D341Med (cell line): ENCODE measurements at places on chromosomes 7 and 10.
A peak's percentile ranks its signal among the peaks of the same experiment; 100 is the strongest.

DNA sequence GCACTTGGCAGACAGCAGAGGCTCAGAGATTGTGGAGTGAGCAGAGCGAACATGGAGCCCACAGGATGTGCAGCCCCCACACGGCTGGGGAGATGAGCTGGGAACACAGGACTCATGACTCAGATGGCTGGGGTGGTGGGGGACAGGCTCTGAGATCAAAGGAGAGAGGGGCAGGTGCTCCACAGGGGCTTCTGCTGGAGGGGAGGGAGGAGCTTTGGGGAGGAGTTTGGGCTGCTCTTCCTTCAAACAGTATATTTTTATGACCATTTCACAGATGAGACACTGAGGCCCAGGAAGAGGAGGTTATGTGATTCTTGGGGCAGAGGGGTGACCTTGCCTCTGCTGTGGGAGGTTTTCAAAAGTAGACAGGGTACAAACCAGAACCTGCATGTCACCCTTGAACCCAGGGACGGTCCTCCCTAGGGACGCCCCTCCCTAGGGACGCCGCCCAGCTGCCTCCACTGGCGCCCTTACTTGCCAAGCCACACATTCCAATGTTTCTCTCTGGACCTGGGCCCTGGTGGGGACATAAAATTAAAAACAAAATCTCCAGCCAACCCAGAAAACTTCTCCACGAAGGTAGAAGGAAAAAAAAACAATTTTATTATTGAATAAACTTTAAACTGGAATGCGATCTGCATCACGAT lies 981 bp upstream of the CRYGN start:
- DNase-seq: no peak

DNA sequence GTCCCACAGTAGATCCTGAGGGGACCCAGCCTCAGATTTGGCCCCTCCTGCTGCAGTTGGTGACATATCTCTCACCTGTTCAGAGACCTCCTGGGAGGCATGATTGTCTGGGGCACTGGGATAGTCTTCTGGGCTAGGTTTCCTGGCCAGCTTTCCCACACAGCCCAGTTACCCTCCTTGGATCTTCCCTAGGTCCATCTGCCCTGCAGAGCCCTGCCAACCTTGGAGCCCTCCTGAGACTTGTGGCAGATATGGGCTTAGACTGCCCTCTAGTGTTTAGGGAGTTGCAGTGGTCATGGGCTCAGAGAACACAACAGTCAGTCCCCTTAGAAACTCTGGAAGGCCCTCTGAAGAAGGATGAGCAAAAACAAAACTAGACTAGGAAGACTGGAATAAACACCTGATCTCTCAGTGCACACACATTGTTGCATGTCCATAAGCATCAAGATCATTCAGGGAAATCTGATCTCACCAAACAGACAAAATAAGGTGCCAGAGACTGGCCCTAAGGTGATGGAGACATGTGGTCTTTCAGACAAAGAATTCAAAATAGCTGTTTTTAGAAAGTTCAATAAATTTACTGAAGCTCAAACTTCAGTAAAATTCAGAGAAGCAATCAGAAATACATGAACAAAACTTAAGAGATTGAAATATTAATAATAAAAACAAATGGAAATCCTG lies 324.6 kb downstream of the ATRNL1 start:
- peak; percentile 11 for DNase-seq

- DNase-seq: no peak
Observed at GRCh38 chr7:54643064-54643463, 100.9 kb downstream of the VSTM2A start.

GRCh38 chr10:12656518-12657142 lies 307.3 kb downstream of the CAMK1D start:
- peak; percentile 53 for DNase-seq

GRCh38 chr7:140521421-140521820 lies 42.1 kb upstream of the MKRN1 start:
- DNase-seq: no peak

DNA sequence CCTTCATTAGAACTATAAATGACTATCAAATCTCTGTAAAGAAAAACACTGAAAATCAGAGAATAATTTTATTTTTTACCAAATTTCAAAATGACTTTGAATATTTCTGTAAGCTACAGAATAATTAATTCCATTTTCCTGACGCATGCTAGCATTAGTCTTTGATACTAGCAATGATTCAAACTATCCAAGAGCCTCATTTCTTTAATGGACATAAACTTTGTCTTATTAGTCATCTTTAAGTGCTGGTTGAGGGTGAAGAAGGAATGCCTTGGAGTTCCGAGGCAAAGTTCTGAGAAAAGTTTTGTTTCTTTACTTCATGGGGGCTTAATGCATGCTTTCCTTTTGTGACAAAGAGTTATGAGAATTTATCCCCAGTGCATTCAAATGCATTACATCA lies 137.3 kb downstream of the AGMO start:
- no peak for DNase-seq

GRCh38 chr10:70778267-70778924 lies 6.8 kb downstream of the TBATA start:
- no peak for DNase-seq

GRCh38 chr10:77500754-77501151 lies 136.9 kb downstream of the KCNMA1 start:
- no peak for DNase-seq

GRCh38 chr7:154943906-154944305 lies 59.0 kb downstream of the PAXIP1 start:
- no peak for DNase-seq

DNA sequence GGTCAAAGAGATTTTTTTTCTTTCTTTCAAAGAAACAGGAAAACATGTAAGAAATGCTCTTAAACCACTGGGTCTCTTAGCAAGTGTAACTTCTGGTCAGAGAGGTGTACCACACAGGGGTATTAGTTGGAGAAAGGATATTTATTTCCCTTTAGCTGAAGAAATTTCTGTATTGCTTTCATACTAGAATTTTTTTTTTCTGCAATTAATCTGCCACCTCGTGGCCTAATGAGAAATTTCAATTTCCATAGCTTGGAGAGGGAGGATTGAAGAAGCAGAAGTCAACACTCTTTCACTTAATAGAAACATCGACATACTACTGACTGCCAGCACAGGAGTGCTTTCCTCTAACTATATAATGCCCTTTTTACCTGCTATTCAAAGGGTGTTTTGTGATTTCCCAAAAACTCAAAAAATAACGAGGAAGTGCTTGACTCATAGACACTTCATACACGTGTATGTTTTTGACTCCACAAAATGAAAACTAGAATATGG lies 177.6 kb upstream of the NAMPT start:
- DNase-seq: peak; percentile 31

- no peak for DNase-seq
Observed at GRCh38 chr7:69959789-69960499, 361.7 kb downstream of the AUTS2 start.

GRCh38 chr10:122113161-122113944 lies 124.4 kb downstream of the TACC2 start:
- DNase-seq: peak; percentile 49

DNA sequence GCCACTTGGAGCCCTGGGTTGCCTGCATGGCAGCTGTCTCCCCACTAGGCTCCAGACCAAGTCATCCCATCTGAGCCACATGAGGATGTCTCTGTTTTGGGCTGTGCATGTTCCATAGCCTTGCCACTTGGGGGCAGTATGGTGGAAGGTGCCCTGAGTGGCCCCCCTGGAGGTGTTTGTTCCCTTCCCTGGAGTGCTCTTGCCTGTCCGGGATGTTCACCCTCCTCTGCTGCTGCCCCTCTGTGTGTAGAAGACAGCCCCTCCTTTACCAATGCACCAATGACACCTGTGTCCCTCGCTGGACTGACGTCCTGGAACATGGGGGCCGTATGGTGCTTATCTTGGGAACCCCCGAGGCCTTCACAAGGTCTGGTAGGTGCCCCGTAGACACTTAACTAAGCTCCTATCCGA lies 100.2 kb downstream of the ACTR3B start:
- DNase-seq: peak; percentile 61

GRCh38 chr7:116809636-116810266 lies 52.6 kb upstream of the CAPZA2 start:
- peak; percentile 32 for DNase-seq
